ENCODE measurements at places on chromosomes 5 and 9.

DNA sequence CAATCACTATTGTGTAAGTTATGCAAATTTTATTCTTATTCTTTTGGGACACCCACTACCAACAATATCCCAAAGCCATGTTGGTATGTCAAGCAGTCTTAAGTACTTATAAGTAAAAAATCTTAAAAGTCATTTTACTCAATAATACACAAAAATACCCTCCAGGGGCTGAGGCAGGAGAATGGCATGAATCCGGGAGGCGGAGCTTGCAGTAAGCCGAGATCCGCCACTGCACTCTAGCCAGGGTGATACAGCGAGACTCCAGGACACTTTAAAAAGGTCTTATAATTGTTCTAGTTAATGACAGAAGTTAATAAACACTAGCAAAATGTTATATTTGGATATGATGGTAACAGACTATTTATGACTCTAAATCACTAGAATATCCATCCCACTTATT is 16.8 kb downstream of the CLINT1 start:
- no peak for DNase-seq

GRCh38 chr5:10594591-10595210 is 30.8 kb downstream of the ANKRD33B start:
- DNase-seq = no peak

- no peak for DNase-seq
Measured at GRCh38 chr9:132534832-132535231, 47.6 kb upstream of the BARHL1 start.

DNA sequence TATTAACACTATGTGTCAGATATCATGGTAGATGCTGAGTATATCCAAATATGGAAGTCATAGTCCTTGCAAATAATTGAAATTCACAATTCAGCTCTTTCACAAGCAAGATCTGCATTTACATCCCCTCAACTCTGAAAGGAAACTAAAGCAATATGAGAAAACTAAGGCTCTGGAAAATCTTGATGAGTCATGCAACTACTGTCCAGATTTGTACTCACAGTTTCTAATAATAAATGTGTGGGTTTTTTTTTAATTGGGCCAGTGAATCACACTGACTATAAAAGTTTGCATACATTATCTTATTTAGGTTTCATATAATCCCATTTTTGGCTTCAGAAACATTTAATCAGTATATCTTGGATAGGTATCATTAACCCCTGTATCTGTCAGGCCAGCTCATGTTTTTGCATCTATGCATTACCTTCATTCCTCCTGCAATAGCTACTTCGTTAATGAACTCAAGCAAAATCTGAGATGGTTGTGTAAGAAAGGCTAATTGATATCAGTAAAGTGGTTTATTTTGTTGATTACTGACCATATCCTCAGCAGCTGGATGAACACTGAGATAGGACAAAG is 58.7 kb upstream of the PRR16 start:
- no peak for DNase-seq

DNA sequence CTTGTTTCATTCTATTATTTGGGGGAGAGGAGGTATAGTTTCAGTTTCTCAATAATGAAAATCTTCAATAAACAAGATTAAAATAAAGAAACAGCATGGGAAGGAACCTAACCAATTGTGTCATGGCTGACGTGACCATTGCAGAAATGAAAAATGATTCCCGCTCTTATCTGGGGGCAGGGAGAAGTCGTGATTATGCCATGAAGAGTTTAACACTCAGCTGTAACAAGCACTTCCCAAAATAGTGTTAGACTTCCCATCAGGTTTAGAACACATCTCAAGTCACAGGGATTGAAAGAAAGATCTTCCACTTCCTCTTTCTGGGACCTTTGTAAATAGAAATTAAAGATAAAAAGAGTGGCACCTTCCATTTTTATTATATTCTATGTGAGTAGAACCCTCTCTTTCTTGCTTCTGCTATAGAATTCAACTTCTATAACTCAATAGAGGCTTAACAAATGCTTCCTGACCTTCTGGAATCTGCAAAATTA is 122.2 kb downstream of the TRPM6 start:
- DNase-seq = no peak

DNA sequence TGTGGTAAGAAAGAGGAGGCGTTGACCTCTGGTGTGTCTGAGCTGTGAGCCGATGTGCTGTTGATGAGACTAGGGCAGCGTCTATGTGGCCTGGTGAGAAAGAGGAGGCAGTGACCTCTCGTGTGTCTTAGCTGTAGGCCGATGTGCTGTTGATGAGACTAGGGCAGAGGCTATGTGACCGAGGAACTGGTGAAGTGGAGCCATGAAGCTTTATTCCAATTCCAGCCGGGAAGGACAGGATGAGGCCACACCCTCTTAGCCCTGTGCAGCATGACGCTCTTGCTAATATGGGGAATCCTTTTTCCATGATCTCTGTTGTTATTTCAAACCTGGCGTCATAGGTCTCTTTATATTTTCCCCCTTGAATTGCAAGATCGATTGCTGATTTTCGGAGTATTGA is 172.4 kb downstream of the GOLPH3 start:
- no peak for DNase-seq

- no peak for DNase-seq
Measured at GRCh38 chr5:109469896-109470662, 60.3 kb upstream of the PJA2 start.

GRCh38 chr5:139472386-139473030 is 1.7 kb downstream of the SMIM33 start:
- no peak for DNase-seq

GRCh38 chr9:127898433-127899127 is 823 bp downstream of the ST6GALNAC6 start:
- no peak for DNase-seq

- DNase-seq = no peak
Measured at GRCh38 chr5:132492386-132493125, 2.0 kb upstream of the IRF1 start.

All from NCI-H1694 treated with DMSO at 0.1 percent for 48 hours (cell line).